Left cardiac atrium (tissue), 4 donors: ENCODE measurements at places on chromosomes 7 and 10.

GRCh38 chr10:110010486-110011378 lies 2.9 kb downstream of the ADD3 start:
- DNase-seq = no peak

- no peak for DNase-seq
Measured at GRCh38 chr7:51732951-51733350, 416.3 kb upstream of the COBL start.

GRCh38 chr7:4849390-4849789 lies 12.4 kb downstream of the PAPOLB start:
- no peak for DNase-seq

GRCh38 chr7:24503506-24503905 lies 69.7 kb upstream of the PALS2 start:
- no peak for DNase-seq

DNA sequence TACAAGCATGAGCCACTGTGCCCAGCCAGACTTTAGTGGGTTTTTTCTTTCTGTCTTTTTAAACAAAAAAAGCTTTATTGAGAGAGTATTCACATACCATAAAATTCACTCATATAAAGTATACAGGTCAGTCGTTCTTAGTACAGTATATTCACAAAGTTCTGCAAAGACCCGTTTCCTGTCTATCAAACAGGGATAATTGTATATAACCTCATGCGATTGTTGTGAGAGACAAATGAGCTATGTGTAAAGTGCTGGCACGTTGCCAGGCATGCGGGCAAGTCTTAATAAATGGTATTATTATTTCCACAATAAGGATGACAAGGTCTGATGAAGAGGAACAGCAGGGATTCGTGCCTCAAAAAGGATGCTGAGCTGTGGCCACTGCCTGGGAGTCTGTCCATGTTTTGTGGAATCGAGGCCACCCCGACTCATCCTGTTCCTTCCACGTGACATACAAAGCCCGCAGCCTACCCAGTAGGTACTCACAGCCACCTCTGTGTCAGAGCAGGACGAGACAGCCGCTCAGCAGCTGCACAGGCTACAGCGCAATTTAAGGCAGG lies 51.6 kb downstream of the SMKR1 start:
- no peak for DNase-seq

GRCh38 chr10:97332591-97333350 lies 1.8 kb downstream of the FRAT2 start:
- DNase-seq = peak; percentile 41

DNA sequence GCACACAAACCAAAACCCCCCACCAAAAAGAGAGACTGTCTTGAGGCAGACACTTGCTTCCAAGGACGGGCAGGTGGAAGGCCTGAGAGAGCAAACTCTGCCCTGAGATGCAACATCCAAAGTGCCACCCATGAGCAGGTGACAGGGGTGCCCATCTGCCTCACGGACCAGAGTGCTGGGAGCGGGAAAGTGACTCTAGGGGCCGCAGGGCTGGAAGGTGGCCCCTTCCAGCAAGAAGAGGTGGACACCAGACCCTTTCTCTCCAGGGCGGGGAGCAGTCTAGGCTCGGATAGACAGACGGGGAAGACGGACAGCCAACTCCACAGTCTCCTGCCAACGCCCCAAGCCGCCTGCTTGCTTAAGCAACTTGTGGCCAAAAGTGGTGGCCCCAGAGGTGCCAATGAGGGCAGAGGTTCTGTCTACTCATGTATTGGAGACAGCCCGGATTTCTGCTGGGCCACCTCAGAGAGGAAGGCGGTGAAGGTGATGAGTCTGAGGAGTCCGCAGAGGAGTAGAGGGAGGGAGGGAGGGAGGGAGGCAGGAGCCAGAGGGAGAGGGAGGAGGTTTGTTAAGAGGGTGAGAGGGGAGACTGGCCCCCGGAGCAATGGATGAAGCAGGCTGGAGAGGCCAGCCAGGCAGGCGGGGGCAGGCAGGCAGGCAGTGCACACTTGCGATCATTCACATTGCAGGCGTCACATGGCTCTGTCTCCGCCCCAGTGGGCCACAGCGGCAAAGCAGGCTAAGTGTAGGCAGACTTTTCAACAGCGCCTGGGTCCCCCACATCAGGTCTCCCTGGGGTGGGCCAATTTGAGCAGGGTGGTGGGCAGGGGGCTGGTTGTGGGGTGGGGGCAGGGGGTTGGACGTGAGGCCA lies 65.6 kb downstream of the SLC29A4 start:
- no peak for DNase-seq

DNA sequence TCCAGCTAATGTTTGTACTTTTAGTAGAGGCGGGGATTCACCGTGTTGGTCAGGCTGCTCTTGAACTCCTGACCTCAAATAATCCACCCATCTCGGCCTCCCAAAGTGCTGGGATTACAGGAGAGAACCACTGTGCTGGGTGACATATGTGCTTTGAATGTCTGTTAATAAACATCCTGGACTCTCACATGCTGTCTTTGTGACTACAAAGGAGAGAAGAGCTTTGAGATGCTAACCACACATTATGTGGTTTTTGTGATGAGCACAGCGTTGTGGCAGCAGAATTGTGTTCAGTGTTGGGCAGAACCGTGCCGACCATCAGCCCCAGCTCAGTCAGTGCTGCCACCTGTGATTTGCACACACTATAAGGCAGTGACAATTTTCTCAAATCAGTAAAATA lies 500.1 kb upstream of the KLF6 start:
- no peak for DNase-seq

DNA sequence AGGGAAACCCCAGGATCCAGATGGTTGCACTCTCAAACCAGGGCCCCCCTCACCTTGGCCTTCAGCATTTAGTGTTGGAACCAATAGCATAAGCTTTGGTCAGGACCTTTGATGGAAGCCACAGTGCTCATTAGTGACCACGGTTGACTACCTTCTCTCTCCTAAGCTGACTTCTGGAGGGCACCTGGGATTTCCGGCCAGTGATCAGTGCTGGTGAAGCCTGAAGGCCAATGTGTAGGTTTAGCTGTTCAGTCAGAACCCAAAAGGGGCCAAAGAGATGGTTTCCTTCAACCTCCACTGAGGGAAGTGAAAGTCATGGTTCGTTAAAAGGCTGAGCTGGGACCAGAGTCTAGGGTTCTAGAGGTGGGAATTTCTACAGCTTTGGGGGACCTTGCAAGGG lies 46.4 kb downstream of the TCF7L2 start:
- DNase-seq = no peak

GRCh38 chr7:14047709-14048399 lies 58.4 kb upstream of the ETV1 start:
- no peak for DNase-seq

- peak; percentile 34 for DNase-seq
Measured at GRCh38 chr10:31912898-31913850, 15.5 kb downstream of the ARHGAP12 start.

DNA sequence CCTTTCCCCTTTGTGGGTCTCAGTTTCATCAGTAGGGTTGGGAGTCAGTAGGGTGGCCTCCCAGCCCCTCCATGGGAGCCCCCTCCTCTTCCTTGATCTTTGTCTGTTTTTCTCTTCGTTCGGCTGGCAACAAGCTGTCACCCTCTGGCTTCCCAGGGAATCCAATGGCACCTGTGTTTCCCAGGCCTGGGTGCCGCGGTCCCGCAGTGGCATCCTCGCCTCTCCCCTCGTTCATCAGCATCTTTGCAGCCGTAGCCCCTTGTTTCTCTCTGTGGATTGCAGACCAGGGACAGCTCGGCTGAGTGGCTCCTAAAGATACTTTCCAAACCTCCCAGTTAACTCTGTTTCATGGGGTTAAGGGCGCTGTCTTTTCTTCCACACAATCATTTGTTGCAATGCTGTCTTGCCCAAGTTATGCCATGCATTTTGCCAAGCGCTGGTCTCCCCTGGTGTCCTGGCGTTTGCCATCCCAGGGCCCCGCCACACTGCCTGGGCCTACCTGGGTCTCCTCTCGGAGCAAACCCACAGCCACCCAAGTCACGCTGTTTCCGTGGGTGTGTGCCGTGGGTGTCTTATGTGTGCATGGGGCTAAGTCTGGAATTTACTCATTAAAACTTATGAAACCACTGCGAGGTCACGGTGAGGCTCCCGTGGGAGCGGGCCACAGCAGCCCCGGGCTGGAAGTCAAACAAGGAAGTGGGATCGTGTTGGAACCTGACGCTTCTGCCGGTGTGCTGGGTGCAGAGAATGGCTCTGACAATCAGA lies 189.4 kb upstream of the SHH start:
- DNase-seq = no peak

DNA sequence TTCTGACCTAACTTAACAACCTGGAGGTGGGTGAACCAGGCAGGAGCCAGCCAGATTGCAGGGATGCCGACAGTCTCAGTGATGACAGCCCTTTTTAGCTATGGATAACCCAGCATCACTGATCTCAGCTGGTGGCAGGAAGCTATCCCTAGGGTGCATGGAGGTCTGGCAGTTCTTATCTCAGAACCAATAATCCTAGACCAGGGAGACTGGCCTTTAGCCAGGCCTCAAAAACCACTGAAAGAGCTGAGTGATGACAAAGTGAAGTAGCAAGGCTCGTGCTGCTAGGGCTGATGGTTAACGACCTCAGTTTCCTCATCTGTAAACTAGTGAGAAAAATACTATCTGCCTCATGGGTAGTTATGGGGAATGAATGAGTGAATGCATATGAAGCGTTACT lies 112.5 kb downstream of the RALA start:
- DNase-seq = no peak

- no peak for DNase-seq
Measured at GRCh38 chr7:70237256-70237655, 639.0 kb downstream of the AUTS2 start.

DNA sequence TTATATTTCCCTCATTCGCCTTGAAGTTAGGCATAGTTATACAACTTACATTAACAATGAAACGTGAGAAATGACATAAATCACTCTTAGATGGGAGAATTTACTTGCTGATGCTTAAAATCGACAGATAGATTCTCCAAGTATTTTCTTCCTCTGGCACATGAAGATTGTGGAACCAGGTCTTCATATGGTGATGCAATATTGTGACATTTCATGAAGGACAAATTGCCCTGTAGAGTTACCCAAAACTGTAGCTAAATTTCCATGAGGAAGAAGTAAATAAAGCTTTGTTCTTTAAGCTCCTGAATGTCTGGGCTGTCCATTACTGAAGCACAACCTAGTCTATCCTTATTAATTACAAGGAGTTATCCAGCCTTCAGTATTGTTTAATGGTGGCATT lies 353.1 kb downstream of the THSD7A start:
- no peak for DNase-seq

- DNase-seq = no peak
Measured at GRCh38 chr7:17584822-17585221, 286.4 kb downstream of the AHR start.

- no peak for DNase-seq
Measured at GRCh38 chr7:141430455-141431139, 120.6 kb upstream of the AGK start.

- DNase-seq = no peak
Measured at GRCh38 chr10:110556296-110556695, 11.2 kb upstream of the SMC3 start.

DNA sequence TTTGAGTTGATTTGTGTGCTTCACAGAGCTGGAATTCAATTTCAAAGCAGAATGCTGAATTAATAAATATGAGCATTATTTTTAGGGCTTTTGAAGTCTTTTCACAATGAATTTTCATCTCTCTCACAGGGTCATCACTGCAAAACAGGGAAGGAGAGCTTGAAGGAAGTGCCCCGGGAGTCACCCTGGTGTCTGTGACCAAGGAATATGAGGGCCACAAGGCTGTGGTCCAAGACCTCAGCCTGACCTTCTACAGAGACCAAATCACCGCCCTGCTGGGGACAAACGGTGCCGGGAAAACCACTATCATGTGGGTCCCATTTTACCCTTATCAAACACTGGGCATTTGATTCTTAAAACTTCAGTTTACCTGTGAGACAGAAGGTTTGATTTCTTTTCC lies 217.7 kb downstream of the ABCA13 start:
- DNase-seq = no peak

- no peak for DNase-seq
Measured at GRCh38 chr7:138276891-138277290, 183.2 kb upstream of the TRIM24 start.

GRCh38 chr7:116292381-116292780 lies 82.0 kb downstream of the TES start:
- no peak for DNase-seq

- DNase-seq = peak; percentile 84
Measured at GRCh38 chr7:74026903-74027682, 880 bp upstream of the ELN start.

DNA sequence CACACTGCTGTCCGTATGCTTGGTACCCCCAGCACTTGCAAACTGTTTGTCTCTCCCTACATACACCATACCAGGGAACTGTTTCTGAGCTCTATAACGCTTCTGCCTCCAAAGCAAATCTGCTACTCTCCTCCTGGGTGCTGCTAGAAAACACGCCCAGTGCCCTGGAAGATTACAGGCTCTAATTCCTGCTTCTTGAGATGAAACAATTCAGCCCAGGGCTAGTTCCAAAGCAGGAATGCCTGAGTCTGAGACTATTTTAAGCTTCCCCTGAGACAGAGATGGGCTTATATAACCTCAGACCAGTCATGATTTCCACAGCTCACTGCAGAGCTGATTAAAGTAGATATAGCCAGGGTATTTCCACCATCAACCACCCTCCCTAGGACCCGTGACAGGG lies 327.1 kb downstream of the GPR158 start:
- DNase-seq = no peak

DNA sequence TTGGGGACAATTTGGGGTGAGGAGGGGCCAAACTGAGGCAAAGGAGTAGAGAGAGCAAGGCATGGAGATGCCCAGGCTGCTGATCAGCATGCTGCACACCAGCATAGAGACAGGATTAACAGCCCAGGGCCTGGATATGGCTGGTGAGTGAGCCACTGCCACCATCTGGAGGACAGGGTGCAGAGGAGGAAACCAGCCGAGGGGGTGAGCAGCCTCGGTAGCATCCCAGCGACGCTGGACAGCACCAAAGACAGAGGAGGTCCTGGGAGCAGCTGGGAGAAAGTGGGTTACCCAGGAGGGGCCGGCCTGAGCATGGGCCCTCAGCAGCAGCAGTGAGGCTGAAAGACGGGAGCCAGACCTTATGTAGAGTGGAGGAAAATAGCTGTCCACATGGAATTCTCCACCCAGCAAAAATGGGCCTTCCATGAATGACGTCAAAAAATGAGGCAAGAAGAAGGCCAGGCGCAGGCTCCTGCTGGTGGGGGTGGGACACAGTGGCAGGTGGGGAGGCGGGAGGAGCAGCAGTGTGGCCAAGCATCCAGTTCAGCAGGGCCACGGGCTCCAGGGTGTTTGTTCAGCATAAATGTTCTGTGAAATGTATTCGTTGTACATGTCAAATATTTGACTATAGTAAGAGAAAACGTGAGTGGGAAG lies 16.7 kb downstream of the RET start:
- DNase-seq = no peak

- no peak for DNase-seq
Measured at GRCh38 chr7:39428221-39428620, 138.0 kb upstream of the YAE1 start.

DNA sequence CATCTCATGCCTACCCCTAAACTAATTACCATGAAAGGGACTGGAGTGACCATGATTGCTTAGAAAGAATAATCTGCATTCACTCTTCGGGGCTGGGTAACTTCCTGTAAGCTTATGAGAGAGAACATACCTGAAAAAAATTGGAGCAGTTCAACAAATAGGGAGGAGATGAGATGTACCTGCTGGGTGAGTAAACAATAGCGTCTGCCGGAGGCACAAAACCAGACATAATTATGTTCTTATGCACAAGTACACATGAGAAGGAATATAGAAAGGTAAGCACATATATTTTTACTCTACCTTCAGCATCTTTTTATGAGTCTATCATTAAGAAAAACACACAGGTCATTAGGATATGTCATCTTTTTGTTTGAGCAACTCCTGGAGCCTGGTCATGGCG lies 224.6 kb upstream of the FERD3L start:
- no peak for DNase-seq
